ENCODE measurements at places on chromosomes 3 and 15.

GRCh38 chr3:149599236-149599635, 58.6 kb downstream of the WWTR1 start:
- DNase-seq = no peak

DNA sequence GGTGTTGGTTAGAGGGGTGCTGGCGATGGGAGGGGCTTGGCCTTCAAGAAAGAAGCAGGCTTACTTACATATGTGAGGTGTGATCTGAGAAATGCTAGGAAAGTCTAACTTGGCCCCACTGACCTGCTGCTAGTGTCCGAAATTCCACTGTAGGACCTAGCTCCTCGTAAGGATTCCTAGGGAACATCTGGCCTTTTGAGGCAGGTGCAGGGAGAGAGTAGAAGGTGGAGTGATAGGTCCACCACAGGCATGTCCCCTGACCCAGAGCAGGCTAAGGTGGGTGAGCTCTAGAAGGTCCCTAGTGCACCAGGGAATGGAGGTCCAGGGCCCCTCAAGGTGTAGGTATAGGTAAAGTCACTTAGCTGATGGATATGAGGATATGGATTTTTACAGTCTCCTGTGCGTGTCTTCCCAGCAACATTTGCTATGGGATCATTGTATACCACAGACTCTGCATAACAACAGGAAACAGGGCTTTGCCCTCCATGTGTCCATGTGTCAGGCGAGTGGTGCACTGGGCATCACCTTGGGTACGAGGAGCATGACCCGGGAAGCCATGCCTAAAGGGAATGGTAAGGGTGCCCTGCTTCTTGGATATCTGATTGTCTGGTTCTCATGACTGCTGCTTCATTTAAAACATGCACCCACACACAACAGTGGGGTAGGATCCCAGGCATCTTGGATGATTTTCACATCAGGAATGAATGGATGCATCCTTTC, 32.6 kb downstream of the POMGNT2 start:
- no peak for DNase-seq

GRCh38 chr3:54067055-54067698, 55.2 kb upstream of the CACNA2D3 start:
- peak; percentile 24 for DNase-seq

DNA sequence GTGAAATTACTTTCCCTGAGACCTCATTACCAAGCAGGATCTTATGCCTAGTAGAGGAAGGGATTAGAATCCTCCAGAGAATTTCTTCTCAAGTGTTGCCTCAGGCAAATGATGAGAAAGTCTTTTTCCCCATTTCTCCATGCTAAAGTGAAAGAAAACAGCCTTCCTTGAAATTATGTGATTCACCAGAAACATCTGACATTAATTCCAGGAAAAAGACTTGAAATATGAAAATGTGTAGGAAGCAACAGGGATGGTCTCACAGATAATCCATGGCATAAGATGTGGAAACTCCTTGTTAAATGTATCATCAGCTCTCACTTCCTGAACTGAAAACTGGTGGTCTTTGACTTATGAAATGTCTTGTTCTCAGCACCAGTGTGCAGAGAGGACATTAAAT, 17.9 kb upstream of the ABI3BP start:
- DNase-seq = no peak

DNA sequence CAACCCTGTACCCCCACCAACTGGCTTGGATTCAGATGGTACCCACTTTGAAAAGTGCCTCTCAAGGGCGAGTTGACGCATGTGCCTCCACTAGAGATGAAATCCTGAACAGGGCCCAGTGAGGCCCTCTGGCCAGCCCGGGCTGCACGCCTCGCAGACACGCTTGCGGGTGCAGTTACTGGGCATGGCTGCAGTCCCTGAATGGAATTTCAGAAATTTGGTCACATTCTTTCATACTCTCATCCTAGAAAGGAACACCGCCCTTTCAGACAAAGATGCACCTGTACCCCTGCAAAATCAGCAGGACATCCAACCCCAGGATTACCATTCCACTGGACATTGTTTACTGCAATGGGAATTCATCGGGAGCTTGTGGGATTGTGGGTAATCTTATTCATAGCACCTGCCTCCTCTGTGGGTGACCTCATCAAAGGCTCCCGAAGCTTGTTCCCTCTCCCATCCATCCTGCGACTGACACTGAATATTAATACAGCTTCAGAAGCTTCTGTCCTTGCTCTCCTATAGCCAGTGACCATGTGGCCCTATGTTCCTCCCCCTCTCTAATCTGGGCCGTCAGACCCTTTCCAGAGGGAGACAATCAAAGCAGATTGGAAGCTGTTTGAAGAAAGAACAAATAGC, 42.5 kb upstream of the TPM1 start:
- no peak for DNase-seq

DNA sequence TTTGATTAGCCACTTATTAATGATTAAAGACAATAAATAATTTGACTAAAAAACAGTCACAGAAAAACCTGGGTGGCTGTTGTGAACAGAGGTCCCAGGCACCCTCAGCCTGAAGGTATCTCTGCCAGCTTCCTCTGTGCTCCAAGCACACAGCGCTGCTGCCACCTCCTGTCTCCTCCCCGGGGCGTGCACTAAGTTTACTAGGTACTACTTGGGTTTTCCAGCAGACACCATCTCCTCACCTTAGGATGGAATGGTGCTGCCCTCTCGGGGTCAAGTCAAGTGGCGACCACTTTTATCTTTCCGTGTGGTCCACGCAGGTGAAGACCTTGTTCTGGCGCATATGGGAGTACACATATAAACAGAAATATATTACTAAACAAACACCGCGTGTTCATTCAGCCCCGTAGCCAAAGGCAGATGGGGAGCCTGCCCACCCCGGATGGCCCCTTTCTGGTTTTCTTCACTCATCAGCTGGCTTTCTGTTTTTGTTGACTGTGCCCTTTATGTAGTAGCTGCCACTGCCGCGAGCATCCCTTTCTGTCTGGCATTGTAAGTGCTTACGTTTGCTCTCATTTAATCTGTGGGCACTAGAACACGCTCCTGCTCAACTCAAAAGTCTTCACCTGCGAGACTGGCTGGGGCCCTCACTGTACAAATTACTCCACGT, 128.0 kb downstream of the LRIG1 start:
- no peak for DNase-seq

DNA sequence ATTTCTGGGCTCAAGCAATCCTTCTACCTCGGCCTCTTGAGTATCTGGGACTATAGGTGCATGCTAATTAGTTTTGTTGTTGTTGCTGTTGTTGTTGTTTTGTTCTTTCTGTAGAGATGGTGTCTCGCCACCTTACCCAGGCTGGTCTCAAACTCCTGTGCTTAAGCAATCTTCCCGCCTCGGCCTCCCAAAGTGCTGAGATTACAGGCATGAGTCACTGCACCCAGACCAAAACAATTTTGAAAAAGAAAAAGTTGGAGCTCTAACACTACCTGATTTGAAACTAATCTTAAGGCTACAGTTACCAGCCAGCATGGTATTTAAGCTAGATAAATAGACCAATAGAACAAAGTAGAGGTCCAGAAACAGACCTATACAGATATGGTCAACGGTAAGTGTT, 29.8 kb downstream of the KPNA1 start:
- no peak for DNase-seq

GRCh38 chr15:67406257-67406861, 114.6 kb upstream of the C15orf61 start:
- no peak for DNase-seq

GRCh38 chr15:74787251-74788041, 5.6 kb downstream of the CSK start:
- no peak for DNase-seq
